Psoas muscle (tissue), 8 donors: ENCODE measurements at places on chromosomes 1 and 21.

DNA sequence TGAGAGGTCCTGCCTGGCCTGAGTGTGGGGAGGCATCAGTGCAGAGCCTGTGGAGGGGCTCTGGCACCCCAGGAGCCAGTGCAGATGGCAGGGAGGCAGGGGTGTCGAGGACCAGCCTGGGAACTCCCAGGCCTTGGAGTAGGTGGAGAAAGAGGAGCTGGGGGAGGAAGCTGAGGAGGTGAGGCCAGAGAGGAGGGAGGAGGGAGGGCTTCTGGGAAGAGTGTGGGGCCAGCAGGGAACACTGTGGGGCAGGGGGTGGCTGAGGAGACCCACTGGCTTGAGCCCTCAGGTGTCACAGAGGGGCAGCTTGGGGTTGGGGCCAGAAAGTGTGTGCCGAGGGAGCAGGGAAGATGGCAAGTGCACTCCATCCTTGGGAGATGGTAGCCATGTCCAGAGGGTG, 3.8 kb downstream of the COQ8A start:
- DNase-seq: no peak

- DNase-seq: no peak
Observed at GRCh38 chr1:67793562-67793961, 39.7 kb downstream of the GNG12 start.

DNA sequence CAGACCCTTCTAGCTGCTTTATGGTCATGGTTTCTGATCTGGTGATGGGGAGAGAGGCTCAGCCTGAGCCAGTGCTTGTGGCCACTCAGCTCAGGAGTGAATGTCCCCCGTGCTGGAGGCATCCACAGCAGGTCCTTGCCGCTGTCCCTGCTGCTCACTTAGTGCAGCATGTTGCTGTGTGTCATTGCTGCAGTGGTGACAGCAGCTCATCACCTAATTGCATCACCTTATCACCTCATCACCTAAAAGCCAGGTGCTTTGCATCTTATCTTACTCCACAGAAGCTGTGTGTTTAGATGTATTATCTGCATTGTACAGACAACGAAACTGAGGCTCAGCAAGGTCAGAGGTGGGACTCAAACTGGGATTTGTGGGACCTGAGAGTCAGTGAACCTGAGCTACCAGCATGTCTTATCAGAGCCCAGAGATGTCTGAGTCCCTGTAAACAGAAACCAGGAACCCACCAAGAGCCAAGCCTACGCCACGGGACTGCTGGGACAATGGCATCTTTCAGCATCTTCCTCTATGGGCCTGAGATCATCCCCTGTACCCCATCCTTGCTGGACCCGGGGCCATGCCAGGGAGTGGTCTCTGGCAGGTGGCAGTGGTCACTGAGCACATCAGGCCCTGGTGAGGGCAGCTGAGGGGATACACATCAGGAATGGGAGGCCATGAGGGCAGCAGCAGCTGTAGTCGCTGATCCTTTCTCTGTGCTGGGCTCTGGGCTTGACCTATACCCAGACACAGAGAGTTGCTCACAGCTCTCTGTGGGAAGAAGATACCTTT, 6.5 kb downstream of the PODN start:
- no peak for DNase-seq

DNA sequence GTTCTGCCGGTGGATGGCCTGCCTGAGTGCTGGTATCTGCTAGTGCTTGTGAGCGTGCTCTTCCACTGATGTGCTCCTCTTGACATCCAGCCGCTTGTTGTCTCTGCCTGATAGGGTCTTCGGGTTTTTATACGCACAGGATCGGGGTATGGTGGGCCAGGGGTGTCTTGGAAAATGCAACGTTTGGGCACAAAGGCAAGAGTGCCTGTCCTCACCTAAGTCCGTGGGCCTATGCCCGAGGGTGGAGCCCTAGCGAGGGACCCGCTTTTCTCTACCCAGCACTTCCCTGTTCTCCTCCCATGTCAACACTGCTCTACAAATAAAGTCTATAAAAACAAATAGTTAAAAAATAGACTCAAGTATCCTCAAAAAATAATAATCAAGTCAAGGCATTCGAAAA, 1007.8 kb downstream of the PLA2G4A start:
- DNase-seq: no peak

- no peak for DNase-seq
Observed at GRCh38 chr1:236391008-236391407, 3.1 kb upstream of the EDARADD start.

GRCh38 chr1:910881-911721, 12.6 kb upstream of the SAMD11 start:
- peak; percentile 39 for DNase-seq

DNA sequence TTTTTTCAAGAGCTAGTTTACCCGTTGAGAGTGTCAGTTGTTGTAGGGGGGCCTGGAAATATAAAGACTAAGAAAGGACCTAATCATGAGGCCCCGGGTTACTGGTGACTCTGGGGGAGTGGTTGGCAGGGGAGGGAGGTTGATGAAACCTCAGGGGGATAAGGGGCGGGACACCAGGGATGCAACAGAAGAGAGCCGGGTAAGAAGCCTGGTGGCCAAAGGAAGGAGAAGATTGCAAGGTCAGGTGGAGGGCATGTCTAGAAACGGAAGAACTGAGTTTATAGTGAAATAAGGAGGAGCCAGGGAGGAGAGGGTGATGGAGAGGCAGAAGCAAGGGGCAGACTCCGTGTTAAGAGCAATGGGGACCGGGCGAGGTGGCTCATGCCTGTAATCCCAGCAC, 12.5 kb upstream of the SPOCD1 start:
- DNase-seq: no peak

DNA sequence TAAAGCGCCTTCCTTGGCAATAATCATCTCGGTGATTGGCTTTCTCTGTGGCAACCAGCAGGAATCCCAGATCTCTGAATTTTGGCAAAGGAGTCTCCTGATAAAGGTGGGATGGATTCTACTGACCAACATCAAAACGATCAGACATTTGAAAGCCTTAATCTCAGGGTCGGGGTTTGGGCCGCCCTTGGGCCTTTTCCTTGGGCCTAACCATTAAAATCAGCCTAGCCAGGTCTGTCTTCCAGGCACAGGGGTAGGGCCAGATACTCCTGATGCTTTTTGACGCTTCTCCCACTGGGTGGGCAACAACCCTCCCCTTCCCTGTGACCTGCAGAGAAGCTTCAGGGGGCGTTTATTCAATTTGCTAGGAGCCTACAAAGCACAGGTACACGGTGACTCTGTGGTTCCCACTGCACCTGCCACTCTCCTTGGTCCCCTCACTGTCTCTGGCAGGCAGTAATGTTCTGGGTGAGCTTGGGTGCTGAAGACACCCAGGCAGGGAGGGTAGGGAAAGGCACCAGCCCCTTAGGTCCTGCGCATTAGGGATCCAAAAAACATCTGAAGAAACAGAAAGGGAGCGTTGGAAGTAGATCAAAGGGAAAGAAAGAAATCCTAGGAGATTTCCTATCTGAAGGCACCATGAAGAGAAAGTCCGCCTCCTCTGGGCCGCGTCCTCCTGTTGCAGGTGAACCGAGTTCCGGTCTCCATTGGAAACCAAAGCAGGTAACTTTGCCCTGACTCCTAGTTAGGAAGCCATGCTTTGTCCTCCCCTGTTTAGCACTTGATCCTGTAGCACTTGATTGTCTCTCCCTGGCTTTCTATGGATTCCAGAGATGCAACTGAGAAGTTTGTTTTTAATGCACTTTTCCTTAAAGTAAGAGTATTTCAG, 12.3 kb downstream of the RNU1-2 start:
- DNase-seq: no peak
